Right renal pelvis (tissue), 4 donors: ENCODE measurements at places on chromosomes 6 and 20. TPM values are rescaled to one million over a fixed set of nuclear protein-coding genes. Genes with fewer than 3 reads are reported as not detected.

The POU3F2 gene
- 0.14 TPM for polyA plus RNA-seq

The SNAP91 gene
- polyA plus RNA-seq: 0.65 TPM

The FAM184A gene
- polyA plus RNA-seq: 11.8 TPM

The KCNK17 gene
- 0.04 TPM for polyA plus RNA-seq

The TMEM74B gene
- polyA plus RNA-seq: 3.0 TPM

The HMGN3 gene
- polyA plus RNA-seq: 367 TPM

The C6orf132 gene
- polyA plus RNA-seq: 4.1 TPM

The SPTLC3 gene
- 21.9 TPM for polyA plus RNA-seq

DNA sequence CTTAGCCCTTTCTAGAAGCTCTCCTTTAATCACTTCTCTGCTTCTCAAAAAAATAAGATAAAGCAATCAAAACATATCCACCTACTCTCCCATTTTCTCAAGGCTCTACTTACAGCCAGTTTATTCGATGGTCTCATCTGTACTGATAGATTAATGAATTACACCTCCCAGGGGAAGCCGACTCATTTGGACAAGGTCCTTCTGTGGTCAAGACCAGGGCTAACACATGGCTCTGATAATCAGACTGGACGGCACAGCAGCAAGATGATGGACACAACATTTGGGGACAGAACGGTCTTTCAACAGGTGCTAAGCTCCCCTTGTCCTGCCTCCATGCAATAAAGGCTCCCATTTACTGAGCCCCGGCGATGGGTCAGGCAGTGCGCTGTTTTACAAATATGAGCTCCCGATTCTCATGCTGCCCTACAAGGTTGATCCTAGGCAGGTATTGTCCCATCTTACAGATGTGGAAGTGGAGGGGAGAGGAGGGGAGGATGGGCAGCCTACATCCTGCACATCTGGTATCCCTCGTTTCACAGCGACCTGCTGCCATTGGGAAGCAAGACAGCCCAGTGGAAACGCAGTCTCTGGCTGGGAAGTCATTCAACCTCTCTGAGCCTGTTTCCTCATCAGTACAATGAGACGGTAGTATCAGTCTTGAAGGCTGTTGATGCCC is 15.7 kb downstream of the CPNE5 start:
- no peak for DNase-seq

DNA sequence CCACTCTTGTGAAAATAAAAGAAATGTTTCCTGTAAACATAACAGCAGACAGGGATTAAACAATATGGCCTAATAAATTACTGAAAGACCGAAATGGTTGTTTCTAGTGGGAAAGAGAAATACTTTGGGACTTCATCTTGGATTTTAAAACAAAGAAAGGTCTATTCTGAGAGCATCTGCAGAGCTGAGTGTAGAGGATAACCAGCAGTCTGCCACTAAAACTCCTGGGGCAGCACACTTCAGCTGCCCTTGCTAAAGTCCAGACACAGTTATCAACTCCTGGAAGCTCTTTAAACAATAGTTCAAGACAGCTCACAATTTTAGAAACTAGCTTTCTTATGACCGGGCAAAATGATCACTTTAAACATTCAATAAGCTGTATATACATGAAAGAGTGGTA is 38.6 kb downstream of the AKIRIN2 start:
- DNase-seq: no peak

GRCh38 chr6:47061309-47062300 is 19.5 kb upstream of the ADGRF1 start:
- DNase-seq: no peak

DNA sequence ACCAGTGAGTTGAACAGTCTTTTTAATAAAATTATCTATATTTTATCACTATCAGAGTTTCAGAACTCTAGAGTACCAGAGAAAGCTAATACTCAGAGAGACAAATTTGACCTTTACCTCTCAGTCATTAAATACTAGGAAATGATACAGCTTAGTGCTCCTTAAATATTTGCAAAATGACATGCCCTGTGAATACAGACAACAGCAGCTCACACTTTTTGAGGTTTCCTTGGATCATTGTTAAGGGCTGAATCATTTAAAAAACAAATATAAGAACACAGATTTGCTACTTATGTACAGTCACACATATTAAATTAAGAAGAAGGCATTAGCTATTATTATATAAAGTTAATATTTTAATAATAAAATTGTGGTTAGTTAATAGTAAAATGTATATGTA is 1158.7 kb upstream of the EYS start:
- no peak for DNase-seq

DNA sequence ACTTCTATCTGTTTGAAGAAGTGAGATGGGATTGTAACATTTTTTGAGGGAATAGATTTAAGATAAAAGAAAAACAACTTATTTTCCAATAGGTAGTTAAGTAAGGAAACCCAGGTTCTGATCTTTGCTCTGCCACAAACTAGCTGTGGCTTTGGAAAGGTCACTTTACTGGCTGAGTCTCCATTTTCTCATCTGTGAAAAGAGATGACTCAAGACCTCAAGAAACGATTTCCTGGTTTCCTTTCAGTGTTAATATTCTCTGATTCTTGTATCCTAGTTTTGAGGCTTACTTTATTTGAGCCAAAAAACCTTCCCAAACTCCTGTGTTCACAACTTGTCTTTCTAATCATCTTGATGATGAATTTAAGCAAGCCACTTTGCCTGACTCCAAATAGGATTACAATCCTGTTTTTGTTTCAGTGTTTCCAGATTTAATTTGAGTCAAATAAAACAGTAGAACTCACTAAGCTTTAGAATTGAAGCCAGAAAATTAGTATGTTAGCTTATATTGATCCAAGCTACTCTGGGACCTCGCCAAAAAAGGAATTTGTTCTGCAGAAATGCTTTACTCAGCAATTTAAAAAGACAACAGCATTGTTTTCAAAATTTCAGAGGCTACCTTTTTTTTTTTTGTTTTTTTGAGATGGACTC is 51.1 kb downstream of the ENPP1 start:
- no peak for DNase-seq

DNA sequence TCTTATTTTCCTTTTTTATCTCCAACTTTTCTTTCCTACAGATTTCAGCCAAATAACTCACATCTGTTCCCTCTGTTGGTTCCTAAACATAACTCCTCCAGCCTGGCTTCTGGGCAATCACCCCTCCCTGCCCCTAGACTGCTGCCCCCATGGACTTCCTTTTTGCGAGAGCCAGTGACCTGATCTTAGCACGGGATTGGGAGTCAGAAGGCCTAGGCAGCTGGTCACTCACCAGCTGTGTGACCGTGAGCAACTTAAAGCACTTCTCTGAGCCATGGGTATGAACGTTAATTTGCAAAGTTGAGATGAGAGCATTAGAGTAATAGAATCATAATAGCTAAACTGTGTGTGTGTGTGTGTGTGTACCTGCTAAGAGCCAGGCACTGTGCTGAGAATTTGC is 4.5 kb upstream of the MMP9 start:
- DNase-seq: no peak

GRCh38 chr6:124997196-124997875 is 35.1 kb downstream of the RNF217 start:
- DNase-seq: no peak

DNA sequence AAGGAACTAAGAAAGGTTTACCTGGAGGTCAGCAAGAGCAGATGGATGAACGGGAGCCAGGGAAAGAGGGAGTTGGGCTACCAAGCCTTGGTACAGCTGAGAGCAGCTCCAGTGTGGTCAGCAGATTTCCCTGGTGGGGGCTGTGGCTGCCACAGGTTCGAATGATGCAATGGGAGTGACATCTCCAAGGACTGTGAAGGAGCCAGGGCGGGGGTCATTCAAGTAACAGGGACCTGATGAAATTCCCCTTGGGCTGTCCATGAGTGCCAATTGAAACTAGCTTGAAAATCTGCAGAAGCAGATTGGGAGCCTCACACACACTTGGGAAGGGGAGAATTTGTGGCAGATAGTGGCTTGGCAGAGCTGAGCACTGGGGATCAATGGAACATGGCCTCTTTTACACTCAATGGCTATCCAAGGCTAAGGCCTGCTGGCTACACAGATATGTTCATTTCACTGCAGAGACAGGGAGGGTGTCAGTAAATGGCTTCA is 247.0 kb upstream of the ECI2 start:
- no peak for DNase-seq

GRCh38 chr20:54665812-54666211 is 190.4 kb downstream of the DOK5 start:
- no peak for DNase-seq

- no peak for DNase-seq
Measured at GRCh38 chr20:52731093-52731492, 241.1 kb upstream of the TSHZ2 start.

DNA sequence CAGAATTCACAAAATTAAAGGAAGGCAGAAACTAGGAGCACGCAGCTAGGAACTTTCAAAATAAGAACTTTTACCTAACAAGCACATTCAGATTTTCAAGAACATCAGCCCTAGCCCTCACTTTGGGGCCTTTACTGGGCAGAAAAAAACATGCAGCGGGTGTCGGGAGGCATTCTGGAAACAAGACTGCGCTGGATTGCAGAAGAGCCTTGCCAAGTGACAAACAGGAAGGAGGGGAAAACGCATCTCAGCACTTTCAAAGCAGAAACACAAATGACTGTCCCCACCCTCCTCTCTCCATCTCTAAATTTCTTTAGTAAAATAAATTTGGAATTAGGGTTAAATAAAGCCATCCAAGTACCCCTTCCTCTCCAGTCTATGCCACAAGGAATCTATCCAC is 74.6 kb upstream of the RREB1 start:
- no peak for DNase-seq

GRCh38 chr20:54897787-54898186 is 422.4 kb downstream of the DOK5 start:
- no peak for DNase-seq
